ENCODE measurements at places on chromosomes 4 and X. TPM values are rescaled to one million over a fixed set of nuclear protein-coding genes. Genes with fewer than 3 reads are reported as not detected.

Gene LONRF3
- total RNA-seq, result 15.6 TPM

Gene GLRB
- total RNA-seq, result 4.1 TPM

Gene ADRA2C
- 0.52 TPM for total RNA-seq

Gene CFAP47
- total RNA-seq, result not detected

Gene CRLF2
- total RNA-seq, result not detected

DNA sequence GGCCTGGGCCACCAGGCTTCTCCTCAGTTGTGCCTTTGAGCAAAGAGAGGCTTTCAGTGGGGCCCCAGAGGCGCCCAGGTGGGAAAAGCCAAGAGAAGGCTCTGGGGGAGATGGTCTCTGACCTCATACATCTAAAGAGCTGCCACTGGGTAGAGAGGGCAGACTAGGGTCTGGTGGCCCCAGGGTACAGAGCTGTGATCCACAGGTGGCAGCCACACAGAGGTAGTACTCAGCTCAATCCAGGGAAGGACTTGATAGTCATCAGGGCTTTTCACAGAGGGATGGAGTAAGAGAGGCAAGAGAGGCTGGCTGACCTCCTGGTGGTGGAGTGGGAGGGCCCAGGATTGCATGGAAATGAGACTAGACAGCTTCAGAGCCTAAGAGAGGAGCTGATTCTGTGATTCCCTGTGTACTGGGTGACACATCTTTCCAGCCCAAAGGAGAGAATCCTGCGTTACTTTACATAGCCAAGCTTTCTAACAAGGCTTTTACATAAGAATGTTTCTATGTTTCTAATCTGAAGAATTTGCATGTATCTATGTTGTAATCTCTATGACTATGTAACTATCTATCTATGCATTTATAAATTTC is 53.2 kb upstream of the PJA1 start:
- DNase-seq, result no peak

DNA sequence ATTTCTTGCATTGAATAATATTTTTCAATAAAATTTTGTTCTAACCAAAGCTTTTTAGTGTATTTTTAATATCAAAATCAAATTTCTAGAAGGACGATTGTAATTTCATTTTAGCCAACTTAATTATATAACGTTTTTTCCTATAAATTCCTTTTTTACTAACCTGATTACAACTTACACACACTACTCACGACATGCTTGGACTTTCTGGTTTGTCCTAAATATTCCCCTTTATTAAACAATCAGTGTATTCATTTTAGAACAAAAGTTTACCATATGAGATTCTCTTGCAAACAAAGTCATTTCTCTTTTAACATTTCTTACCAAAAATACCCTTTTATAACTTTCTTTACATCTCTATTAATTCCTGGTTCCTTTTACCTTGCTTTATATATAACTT is 173.7 kb downstream of the PWWP3B start:
- peak; percentile 5 for DNase-seq

GRCh38 chrX:123834116-123834515 is 25.7 kb upstream of the XIAP start:
- DNase-seq, result no peak

GRCh38 chrX:10048707-10049106 is 81.5 kb downstream of the CLDN34 start:
- DNase-seq, result no peak

DNA sequence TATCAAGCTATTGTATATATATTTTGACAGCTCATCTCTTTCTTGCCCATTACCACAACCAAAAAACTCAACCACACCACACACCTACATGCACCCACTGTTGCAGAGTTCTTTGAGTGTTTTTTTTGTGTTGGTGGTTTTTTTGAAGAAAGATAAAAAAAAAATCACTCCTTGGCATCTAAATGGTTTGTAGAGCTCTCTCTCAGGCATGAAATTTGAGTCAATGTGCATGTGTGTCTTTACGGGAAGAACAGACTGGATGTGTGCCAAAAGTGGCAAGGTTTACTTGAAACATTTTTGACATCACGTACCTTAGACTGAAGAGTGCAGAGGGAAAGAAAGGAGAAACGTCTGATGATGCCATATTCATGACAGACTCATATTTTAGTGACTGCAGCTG is 154.2 kb downstream of the FHIP1A start:
- peak; percentile 22 for DNase-seq

GRCh38 chr4:182562350-182562749 is 319.1 kb downstream of the TENM3 start:
- no peak for DNase-seq

GRCh38 chr4:26424153-26424552 is 66.1 kb downstream of the CCKAR start:
- no peak for DNase-seq

- DNase-seq, result no peak
Measured at GRCh38 chr4:128452415-128452814, 164.8 kb upstream of the PGRMC2 start.

- DNase-seq, result no peak
Measured at GRCh38 chrX:63635750-63636149, 149.3 kb downstream of the ARHGEF9 start.

- DNase-seq, result no peak
Measured at GRCh38 chr4:81130569-81130968, 84.5 kb downstream of the PRKG2 start.
